ENCODE measurements at places on chromosomes 11 and 22.

GRCh38 chr11:126124231-126124661 lies 61.6 kb upstream of the CDON start:
- DNase-seq = no peak

DNA sequence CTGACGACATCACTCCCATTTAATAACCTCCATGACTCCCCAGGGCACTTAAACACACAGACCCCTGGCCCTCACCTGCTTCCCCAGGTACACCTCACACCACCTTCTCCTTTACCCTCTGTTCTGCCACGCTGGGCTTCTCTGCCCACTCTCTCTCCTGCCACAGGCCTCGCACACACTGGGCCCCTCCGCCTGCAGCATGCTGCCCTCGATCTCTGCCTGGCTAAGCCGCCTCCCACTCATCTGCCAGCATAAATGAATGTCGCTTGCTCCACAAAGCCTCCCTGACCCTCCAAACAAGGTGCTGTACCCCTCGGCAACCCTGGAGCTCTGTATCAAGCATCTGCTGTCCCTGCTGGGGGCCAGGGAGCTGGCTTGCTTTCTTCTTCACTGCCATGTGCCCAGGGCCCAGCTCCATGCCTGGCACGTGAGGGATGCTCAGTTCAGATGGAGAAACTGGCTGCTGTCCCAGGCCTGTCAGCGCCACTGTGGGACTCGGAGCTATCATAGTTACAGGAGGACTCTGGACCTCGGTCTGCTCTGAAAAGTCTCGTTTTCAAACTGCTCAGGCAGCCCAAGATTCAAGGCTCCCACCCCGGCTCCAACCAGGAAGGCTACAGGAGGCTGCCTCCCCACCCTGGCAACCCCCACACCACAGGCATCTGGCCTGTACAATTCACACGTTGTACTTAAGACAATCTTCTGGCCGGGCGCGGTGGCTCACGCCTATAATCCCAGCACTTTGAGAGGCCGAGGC lies 11.9 kb downstream of the TTLL1 start:
- no peak for DNase-seq

- DNase-seq = no peak
Observed at GRCh38 chr11:6995703-6996102, 24.4 kb downstream of the ZNF214 start.

GRCh38 chr11:110184456-110184855 lies 91.3 kb downstream of the ZC3H12C start:
- no peak for DNase-seq

DNA sequence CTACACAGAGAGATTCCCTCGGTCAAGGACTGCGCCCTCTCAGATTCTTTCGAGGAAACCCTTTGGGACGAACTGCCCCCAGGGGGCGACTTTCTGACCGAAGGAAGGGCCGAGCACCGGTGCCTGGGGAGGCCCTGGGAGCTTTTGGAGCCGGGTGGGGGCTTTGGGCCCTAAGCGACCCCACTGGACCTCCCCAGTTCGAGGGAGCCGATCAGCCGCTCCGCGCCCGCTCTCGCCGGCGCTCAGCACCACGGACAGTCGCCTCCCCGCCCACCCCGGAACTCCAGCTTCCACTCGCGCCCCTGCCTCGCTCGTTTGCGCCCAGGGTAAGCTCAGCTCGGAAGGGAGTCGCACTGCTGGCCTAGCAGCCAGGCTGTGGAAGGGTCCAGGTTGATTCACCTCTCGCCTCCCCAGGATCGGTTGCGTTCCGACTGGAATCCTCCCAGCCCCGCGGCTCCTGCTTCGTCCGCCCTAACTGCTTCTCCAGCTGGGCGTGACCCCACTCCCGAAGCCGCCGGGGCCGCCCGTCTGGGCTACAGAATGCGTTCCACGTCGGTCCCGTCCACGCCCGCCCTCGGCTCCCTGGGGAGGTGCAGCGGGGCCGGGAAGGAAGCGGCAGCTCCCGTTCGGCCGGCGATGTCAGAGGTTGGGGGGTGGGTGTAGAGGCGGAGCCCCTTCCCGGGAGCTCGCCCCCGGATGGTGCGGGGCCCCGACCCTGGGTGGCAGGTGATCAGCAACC lies 428 bp downstream of the SCN3B start:
- no peak for DNase-seq

DNA sequence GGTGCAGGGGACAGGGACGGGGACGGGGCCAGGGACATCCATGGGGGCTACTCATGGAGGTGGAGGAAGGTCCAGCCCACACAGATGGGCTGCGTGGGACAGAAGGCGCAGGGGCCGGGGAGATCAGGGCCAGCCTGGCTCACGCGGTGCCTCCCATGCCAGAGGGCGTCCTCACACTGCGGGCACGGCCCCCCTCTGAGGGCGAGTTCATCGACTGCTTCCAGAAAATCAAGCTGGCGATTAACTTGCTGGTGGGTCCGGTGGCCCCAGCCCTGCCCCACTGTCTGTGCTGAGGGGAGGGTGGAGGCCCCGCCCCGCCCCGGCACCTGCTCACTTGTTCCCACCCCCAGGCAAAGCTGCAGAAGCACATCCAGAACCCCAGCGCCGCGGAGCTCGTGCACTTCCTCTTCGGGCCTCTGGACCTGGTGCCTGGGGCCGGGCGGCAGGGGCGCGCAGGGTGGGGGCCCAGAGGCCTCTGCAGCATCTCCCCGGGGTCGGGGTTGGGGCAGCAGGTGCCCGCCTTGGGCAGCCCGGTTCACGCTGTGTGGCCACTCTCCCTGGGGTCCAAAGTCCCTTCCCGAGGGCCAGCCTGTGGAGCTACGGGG lies 15.8 kb downstream of the EPS8L2 start:
- peak; percentile 47 for DNase-seq

GRCh38 chr22:23104187-23104971 lies 34.1 kb downstream of the GNAZ start:
- no peak for DNase-seq

GRCh38 chr22:32794449-32795213 lies 6.9 kb upstream of the TIMP3 start:
- DNase-seq = no peak

GRCh38 chr11:115145324-115145723 lies 358.9 kb downstream of the CADM1 start:
- DNase-seq = no peak

GRCh38 chr11:70338594-70338993 lies 59.7 kb upstream of the CTTN start:
- no peak for DNase-seq

- no peak for DNase-seq
Observed at GRCh38 chr11:115802641-115803040, 298.4 kb upstream of the CADM1 start.

GRCh38 chr11:1597994-1598380 lies at the start of gene KRTAP5-2:
TSS of gene KRTAP5-2 (minus strand) at chr11:1598294. CDS start at chr11:1598250, 44 bp downstream.
- DNase-seq = no peak

DNA sequence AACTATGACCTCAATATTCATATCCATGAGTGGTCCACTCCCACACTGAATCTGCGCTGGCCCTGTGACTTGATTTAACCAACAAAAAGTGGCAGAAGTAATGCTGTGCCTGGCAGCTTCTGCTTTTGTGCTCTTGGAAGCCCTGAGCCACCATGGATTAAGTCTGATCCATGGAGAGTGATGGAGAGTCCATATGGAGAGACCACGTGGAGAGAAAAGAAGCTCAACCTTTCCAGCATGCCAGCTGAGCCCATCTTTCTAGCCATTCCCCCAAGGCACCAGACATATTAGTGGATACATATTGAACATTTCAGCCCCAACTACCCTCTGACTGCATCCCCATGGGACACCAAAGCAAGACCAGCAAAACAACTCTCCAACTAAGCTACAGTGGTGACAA lies 16.0 kb downstream of the LRRC55 start:
- DNase-seq = no peak

DNA sequence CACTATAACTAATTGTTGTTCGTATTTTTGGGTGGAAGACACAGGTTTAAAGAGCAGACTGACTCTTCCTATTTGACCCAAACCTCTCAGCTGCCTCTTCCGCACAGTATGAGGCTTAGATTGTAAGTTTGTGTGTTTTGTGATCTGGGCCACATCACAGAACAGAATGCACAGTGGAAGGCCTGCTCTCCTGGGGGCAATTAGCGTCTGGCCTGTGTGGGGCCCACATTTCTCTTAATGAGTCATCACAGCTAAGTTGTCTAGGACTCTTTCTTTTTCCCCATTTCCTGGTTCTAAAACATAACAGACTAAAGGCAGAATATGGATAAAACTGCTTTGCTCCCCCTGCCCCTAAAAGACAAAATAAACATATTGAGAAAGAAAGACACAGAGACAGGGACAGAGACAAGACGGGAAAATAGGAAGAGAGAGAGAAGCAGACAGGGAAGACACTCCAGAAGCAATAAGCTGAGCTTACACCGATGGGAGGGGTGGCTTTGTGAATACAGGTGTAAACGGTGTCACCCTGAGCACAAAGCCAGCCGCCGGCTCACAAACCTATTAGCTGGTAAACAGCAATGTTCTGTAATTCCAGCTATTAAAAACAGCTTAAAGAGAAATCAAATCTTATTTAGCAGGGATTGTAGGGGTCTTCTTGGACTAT lies 127.4 kb upstream of the OPCML start:
- no peak for DNase-seq

- DNase-seq = no peak
Observed at GRCh38 chr11:27563201-27563600, 56.6 kb upstream of the LIN7C start.

DNA sequence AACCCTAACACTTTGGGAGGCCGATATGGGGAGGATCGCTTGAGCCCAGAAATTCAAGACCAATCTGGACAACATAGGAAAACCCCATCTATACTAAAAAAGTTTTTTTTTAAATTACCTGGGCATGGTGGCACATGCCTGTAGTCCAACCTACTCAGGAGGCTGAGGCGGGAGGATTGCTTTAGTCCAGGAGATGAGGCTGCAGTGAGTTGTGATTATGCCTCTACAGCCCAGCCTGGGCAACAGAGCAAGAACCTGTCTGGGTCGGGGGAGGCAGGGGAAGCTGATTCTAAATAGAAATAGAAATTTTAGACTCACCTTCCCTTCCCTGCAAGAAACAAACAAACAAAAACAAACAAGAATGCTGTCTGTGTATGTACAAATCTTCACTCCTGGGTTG lies 52.9 kb upstream of the PRODH start:
- DNase-seq = no peak

DNA sequence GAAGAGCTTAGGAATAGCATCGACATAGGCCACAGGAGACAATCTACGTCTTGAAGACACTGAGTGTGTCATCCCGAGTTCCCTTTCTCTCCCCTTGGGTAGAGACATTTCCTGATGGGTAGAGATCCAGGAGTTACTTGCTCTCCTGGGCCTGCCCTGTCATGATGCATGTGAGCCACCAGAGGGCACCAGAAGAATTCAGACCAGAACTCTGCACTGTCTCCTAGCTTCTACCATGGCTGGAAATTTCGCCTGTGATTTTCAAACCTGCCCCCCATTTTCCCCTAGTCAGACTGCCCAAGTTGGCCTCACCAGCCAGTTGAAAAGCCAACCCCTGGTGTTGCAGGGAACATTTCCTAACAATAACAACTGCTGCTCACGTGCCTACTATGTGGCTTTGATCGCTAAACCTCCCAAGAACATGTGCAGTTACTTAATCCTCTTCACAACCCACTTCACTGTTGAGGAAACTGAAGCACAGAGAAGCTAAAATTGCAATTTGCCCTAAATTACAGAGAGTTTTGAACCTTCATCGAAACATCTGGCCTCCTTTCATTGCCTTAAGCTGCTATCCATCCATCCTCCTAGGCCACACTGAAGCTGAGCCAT lies 47.2 kb downstream of the C11orf58 start:
- DNase-seq = peak; percentile 63

DNA sequence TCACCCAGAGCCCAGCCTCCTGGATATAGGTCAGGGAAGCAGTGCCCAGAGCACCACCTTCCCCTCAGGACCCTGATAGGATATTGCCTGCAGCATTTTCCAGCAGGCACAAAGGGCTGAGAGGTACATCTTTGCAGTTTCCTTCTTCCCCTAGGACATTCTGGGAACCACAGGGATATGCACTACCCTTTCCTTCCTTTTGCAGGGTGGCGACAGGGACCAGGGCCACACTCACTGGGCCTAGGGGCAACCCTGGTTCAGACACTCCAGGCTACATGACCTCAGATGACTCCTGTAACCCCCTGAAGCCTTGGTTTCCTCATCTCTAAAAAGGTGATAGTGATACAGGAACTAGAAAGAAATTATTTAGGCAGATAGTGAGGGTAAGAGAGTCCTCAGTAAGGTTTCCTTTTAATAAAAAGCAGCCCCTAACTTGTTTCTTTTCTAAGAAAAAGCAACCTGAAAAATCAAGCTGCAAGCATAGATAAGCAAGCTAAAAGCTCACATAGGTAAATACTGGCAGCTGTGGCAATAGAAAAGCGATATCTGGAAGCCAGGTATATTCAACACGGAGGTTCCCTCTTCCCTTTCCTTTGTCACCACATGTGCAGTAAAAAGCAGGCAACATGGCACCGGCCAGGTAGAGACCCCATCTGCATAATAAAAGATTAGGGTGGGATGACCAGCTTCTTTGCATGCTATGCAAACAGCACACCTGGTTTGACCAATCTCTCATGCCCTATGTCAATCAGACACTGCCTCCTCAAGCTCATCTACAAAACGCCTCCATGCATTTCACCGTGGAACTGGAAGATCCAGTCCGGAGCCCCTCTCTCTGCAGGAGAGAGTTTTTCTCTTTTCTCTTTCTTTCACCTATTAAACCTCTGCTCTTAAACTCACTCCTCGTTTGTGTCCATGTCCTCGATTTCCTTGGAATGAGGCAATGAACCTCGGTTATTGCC lies 13.2 kb upstream of the MRGPRX2 start:
- no peak for DNase-seq

GRCh38 chr22:24424001-24424900 lies 3.1 kb upstream of the ADORA2A start:
- DNase-seq = no peak

GRCh38 chr11:71472357-71472885 lies 19.4 kb downstream of the NADSYN1 start:
- DNase-seq = no peak

- no peak for DNase-seq
Observed at GRCh38 chr22:20433191-20433590, 4.4 kb downstream of the SCARF2 start.

- DNase-seq = no peak
Observed at GRCh38 chr11:1128311-1129142, 29.2 kb upstream of the MUC5AC start.

- DNase-seq = no peak
Observed at GRCh38 chr11:2582351-2582945, 117.3 kb downstream of the KCNQ1OT1 start.

- no peak for DNase-seq
Observed at GRCh38 chr11:34423300-34423699, 15.4 kb upstream of the CAT start.

Data from CD4-positive, alpha-beta T cell treated with Interleukin-2 at 100 ng/mL for 4 hours (primary cell).